ENCODE measurements at places on chromosomes 7 and 10.

DNA sequence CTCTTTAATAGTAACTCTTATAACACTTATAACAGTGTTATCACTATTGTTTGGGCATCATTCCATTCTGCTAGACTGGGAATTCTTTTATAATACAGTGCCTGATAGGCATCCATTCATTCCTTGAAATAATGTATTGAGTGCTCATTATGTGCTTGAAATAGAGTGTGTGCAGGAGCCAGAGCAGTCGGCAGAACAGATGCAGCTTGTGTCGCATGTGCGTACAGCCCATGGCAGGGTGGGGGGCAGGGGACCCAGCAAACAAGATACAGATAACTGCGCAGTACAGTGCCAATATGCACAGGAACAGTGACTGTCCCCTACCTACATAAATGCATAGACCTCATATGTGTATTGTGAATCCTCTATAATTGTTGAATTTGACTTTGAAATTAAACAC lies 99.3 kb downstream of the KAT6B start:
- DNase-seq: no peak

GRCh38 chr10:19874190-19874589 lies 58.0 kb downstream of the PLXDC2 start:
- no peak for DNase-seq

DNA sequence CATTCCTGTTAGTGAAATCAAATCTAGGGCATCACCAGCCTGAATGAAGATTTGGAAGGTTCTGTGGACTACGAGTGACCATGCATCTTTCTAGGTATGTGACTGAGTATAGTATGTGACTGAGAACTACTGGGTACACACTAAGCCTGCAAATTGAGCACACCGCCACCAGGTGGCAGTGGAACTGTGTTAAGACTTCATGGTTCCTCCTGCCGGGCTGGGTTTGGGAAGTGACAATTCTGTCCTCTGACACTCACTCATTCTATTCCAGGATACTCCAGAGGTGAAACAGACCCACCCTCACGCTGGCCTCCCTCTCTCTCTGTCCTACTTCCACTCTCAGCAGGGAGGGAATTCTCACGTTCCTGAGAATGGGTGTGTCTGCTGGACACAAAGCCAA lies 84.0 kb upstream of the TMEM248 start:
- no peak for DNase-seq

GRCh38 chr10:64503429-64503828 lies 982.2 kb downstream of the REEP3 start:
- no peak for DNase-seq

- DNase-seq: peak; percentile 21
Measured at GRCh38 chr10:121368347-121369025, 229.8 kb downstream of the FGFR2 start.

DNA sequence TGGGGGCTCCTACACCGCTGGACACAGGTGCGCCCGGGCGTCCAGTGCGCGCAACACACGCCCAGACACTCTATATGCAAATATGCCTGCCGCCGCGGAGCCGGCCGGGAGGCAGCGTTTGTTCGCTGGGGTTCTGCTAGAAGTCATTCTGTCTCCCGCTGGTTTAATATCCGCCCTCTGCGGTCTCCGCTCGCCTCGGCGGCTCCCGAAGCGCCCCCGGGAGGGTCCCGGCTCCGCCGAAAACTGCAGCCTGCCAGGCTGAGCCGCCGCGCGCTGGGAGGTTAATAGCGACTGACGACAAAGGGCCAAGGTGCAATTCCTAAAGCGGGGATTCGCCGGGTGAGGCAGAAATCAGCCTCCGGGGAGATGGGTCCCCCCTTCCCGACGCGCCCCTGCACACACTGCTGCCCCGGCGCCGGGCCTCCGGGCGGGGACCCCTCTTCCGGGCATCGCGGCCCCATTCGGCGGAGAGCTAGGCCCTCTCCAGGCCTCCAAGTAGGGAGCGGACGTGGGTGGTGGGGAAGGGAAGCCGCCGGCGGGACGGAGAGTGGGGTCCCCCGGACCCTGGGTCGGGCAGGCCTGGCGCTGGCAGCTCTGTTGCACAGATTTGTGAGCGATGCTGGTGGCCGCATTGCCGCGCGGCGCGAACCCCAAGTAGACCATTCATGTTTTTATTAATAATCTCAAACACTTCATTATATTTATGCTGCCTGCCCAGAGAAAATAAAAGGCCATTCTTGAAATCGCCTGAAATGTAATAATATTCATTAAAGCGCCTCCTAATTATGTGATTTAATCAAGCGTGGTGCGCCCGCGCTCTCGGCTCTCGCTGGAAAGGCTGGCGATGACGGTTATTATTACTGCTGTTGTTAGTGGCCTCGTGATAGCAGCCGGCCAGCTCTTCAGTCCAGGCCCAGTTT lies 9.1 kb downstream of the EN2 start:
- DNase-seq: no peak

DNA sequence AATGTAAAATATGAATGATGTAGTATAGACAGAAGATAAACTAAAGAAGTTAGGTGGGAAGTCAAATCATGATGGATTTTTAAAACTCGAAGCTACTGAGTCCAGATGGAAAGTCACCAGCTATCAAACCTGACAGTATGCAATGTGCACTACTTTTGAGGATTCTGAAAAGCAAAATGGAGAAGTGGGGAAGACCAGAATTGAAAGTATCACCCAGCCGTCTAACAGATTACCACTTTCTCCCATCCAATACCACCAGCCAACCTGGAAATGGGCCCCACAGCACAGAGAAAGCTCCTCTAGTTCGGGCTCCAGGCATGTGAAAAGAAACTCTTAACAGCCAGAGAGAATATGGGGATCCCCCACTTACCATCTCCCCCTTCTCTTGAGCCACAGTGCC lies 67.9 kb upstream of the SRRM3 start:
- no peak for DNase-seq

- DNase-seq: peak; percentile 1
Measured at GRCh38 chr10:31683682-31684081, 244.9 kb downstream of the ARHGAP12 start.

DNA sequence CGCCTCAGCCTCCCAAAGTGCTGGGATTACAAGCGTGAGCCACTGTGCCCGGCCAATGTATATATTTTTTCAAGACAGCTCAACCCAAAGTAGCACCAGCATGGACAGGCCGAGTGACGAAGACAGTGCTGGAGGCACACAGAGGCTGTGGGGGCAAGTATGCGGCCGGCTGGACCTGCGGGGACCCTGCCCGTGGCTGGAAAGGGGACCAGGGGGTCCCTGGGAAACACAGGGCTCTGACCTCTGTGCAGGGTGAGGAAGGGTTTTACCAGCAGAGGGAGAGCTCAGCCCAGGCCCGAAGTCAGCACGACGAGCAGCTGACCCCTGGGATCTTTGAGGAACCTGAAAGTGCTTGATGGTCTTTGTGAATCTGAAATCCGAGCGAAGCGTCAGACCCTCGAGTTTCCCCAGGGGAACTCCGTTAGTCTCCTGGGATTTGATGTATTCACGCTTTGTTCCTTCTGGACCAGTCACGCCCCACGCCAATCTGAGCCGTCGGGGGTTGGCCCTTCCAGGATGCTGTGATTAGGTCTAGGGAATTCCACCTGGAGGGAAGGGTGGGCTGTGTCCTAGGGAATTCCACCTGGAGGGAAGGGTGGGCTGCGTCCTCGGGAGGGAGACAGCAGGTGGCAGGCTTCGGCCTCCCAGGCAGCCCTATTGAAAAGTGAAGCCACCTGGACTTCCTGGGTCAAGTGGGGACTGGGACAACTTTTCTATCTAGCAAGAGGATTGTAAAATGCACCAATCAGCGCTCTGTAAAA lies 10.9 kb upstream of the ZFAND2A start:
- DNase-seq: peak; percentile 56

DNA sequence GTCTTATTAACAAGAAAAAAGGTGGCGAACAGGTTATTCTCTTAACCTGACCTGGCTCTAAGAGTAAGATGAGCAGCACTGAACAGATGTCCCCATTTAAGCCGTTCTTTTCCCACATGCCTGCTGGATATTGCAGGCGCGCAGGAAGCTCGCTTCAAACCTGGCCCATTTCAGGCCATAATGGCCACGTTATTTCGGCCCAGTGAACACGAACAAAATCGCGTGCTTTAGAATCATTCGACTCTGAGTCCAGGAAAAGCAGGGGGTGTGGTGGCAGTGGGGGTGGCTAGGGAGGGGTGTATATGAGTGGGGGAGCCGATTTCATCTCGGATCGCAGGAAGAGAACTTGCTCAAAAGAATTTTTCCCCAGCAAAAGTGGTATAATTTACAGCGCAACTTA lies 6.6 kb upstream of the SP8 start:
- DNase-seq: no peak

DNA sequence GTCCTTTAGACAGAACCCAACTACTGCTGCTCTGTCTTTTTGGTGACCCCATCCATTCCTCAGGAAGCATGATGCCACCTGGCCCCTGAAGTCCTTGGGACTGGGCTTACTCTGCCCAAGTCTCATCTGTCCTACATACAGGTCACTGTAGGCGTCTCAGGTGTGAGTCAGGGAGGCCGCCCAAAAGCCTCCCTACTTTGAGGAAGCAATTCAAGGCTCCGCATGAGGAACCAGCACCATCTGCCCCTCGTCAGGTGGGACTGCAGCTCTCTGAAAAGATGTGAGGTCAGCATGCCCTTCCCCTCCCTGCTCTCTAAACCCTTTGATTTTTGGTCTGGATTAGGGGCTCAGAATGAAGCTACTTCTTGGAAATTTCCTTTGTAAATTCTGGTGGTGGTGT lies 354.8 kb downstream of the CXCL12 start:
- no peak for DNase-seq

GRCh38 chr7:72037516-72037915 lies 374.6 kb downstream of the CALN1 start:
- DNase-seq: no peak

GRCh38 chr10:124081547-124082140 lies 11.8 kb downstream of the CHST15 start:
- DNase-seq: no peak

- DNase-seq: no peak
Measured at GRCh38 chr10:123129618-123130271, 6.0 kb upstream of the HMX3 start.

DNA sequence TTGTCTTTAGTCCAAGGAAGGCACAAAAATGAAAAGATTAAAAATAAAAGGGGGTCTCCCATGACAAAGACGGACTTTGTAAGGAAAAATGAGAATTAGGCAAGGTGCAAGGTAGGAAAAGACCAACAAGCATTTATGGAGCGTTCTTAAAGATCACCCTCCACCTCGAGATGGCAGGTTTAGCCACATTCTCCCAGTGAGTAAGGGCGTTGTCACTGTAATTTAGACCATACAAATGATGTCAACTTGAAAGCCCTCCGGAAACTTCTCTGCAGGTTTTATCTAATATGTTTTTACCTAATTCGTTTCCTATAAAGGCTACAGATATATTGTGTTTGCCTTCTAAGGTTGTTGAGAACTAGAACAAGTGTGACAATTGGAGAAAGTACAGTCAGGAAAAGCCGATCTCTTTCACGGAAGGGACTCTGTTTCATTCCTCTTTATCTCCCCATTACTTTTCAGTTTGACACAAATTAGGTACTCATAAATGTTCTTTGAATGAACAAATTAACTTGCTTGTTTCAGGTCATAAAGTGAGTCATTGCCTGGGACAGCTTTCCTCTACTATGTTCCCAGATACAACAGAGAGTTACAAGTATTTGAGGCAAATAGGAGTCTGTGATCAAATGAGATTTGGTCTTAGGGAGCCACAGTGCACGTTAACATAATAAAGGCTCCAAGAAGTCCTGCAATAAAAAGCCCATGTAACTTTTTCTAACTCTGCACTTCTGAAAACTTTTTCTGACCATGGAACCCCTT lies 102.6 kb upstream of the HABP2 start:
- DNase-seq: no peak

DNA sequence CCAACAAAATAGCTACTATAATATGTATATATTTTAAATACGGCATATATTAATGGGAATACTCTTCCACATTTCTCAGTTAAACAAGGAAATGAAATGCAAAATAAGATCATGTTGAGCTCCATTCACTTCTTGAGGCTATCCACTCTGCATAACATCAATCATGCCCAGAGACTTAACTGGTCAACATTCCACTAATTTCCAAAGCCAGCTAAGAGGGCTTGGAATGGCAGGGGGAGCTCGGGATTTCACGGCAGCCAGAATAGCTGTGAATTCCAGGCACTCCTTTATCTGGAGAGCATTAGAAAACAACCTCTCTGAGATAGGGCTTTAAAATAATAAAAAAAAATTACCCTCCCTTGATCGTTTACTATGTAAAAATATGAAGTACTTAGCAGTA lies 194.9 kb upstream of the CDCA7L start:
- DNase-seq: no peak

- no peak for DNase-seq
Measured at GRCh38 chr10:131320860-131321604, 9.5 kb upstream of the TCERG1L start.

- peak; percentile 4 for DNase-seq
Measured at GRCh38 chr10:78684947-78685346, 383.8 kb upstream of the ZMIZ1 start.

GRCh38 chr10:89327803-89328441 lies at the start of gene IFIT3:
Gene IFIT3 (plus strand): TSS chr10:89327997. CDS start chr10:89328074, 77 bp downstream.
- DNase-seq: peak; percentile 14

GRCh38 chr10:74586088-74586585 lies 240.3 kb upstream of the KAT6B start:
- DNase-seq: peak; percentile 78

DNA sequence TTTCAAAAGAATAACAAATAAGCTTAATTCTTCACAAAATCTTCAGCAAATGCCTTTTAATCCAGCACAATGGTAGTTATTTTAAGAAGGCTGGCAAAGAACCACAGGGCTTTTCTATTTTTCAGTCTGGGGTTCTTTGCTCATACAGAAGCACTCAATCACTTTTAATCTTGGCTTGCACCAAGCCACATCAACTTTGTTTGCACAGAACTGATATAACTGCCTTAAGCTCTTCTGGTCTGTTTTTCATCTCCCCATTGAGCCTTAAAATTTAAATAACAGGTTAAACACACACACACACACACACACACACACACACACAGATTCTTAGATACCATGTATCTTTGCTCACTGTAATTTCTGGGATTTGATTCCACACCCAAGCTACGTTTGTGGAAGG lies 377.0 kb downstream of the GATA3 start:
- DNase-seq: no peak

- no peak for DNase-seq
Measured at GRCh38 chr7:50473531-50473930, 23.4 kb upstream of the FIGNL1 start.

All from NCI-H2171 treated with DMSO at 0.1 percent for 48 hours (cell line).